ENCODE measurements at places on chromosomes 16 and 17. TPM values are rescaled to one million over a fixed set of nuclear protein-coding genes. Genes with fewer than 3 reads are reported as not detected.
A peak's percentile ranks its signal among the peaks of the same experiment; 100 is the strongest.

The MNT gene
- 8.6 TPM for total RNA-seq

The SP2 gene
- total RNA-seq, result 5.4 TPM

The SCARF1 gene
- 12.5 TPM for total RNA-seq

The TM4SF5 gene
- total RNA-seq, result 79.0 TPM

The ELP5 gene
- total RNA-seq, result 27.5 TPM

The MPO gene
- 0.43 TPM for total RNA-seq

GRCh38 chr17:75060434-75061054, 13.5 kb downstream of the KCTD2 start:
- peak; percentile 77 for DNase-seq

DNA sequence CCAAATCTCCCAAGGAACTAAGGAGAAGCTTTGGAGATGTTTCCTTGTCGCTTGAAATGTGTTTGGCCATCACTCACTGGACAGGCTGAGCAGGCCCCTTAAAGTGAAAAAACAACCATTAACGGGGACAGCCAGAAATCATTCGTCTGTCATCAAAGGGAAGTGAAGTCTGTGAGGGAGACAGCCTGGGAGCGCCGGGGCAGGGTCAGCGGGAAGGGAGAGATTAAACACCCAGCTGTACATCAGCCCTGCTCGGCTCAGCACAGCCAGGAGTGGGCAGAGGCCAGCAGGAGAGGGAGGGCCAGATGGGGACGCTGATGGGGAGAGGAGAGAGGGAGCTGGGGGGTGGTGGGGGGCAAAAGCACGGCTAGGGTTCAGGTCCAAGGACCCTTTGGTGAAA, 105.1 kb downstream of the SDK2 start:
- DNase-seq, result no peak

DNA sequence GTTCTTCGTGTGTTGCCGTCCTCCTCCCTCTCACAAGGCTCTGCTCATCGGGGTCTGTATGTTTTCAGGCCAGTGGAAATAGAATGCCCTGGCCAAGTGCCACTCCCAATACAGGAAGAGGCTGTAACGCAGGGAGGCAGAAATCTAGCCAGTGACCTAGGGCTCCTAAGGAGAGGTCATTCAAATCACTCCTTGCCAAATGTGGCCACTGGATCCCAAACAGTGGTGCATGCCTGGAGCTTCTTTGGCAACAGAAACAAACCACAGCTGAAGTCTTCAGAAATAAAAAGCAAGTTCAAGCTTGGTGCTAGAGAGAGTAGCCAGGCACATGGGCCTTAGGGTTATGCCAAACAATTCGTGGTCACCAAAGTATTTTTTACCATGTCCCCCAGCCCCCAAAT, 66.1 kb downstream of the SMG6 start:
- no peak for DNase-seq

DNA sequence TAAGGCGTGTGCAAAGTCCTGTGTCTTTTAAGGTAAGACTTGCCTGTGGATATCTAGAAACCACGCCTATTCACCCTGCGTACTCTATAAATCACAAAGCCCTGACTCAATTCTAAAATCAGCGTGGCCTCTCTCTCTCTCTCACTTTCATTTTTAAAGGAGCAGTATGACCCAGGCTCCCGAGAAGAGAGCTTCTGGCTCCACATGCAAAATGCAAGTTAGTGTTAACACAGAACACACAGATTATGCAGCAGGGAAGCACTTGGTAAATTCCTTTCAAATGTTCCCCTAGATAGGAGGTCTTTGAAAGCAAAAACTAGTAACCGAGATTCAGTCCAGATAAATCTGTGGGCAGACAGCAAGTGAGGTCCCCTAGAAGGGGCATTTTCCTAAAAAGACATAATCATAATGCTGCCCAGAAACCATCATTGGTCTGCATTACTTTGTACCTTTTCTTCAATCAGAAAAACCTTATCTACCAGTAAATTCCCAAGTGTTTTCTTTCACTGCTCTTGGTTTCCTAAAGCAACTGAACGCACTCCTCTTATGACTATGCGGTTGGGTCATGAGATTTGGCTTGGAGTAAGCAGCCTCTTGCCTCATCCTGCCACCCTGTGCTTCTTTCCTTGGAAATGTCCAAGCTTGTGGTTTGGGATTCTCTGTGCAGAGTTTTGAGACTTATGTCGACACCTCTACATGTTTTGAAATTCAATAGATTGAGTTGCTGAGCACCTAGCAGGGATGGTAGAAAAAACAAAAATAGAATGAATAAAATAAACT, 31.7 kb upstream of the KCNJ2 start:
- DNase-seq, result no peak

DNA sequence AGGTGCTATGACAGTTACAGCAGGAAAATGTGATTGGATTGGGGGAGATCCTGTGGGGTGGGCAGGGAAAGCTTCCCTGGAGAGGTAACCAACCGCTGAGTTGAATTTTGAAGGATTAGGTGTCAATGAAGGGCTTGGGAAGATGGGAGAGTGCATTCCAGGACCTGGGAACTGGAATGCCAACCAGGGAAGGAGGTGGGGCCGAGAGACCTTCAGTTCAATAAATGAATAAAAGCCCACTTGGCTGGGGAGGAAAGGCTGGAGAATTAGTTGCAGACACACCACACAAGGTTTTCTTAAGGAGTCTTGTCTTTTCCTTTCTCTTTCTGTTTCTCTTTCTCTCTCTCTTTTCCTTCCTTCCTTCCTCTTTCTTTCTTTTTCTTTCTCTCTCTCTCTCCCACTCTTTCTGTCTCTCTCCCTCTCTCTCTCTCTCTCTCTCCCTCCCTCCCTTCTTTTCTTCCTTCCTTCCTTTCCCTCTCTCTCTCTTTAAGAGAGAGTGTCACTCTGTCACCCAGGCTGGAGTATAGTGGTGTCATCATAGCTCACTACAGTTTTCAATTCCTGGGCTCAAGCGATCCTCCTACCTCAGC, 3.3 kb downstream of the USP43 start:
- no peak for DNase-seq

GRCh38 chr17:7889166-7889955, 772 bp downstream of the CHD3 start:
- DNase-seq, result peak; percentile 99

DNA sequence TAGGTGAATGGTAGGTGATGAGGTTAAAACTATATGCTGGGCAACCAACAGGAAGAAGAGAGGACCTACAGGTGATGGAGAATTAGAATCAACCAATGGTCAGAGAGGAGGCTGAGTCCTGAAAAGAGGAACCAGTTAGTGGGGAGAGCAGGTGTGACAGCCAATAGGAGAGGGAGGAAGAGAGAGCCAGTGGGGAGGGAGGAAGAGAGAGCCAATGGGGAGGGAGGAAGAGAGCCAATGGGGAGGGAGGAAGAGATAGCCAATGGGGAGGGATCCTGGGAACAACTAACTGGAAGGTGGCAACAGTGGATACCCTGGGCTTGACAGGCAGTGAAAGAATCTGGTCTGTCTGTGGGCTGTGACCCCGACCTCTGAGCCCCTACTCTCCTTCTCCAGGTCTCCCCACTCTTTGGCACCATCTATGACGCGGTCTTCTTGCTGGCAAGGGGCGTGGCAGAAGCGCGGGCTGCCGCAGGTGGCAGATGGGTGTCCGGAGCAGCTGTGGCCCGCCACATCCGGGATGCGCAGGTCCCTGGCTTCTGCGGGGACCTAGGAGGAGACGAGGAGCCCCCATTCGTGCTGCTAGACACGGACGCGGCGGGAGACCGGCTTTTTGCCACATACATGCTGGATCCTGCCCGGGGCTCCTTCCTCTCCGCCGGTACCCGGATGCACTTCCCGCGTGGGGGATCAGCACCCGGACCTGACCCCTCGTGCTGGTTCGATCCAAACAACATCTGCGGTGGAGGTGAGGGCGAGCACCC, 3.7 kb downstream of the GUCY2D start:
- DNase-seq, result no peak

DNA sequence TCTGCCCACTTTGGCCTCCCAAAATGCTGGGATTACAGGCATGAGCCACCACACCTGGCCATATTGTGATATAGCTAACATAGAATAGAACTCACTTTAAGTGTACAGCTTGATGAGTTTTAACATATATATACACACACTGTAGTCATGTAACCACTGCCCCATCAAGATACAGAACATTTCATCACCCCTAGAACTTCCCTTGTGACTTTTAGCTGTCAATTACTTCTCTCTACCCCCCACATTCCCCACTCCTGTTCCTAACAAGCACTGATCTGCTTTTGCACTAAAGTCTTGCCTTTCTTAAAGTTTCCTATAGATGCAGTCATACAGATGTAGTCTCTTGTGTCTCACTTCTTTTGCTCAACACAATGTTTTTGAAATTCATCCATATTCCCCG, 93.1 kb downstream of the PITPNC1 start:
- no peak for DNase-seq

DNA sequence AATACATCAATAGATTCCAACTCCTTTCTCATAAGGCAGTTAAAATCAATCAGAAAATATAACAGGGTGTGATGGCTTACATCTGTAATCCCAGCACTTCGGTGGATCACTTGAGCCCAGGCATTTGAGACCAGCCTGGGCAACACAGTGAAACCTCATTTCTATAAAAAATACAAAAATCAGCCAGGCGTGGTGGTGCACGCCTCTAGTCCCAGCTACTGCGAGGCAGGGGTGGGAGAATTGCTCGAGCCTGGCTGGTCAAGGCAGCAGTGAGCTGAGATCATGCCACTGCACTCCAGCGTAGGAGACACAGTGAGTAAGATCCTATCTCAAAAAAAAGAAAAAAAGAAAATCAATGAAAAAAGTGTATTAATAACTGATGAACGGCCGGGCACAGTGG, 258.6 kb downstream of the NTN1 start:
- DNase-seq, result no peak

GRCh38 chr16:66324815-66325515, 41.5 kb upstream of the CDH5 start:
- no peak for DNase-seq

GRCh38 chr17:79933863-79934652, 94.8 kb upstream of the CBX4 start:
- DNase-seq, result peak; percentile 48
